ENCODE measurements at places on chromosomes 12 and 14.

GRCh38 chr14:92287987-92288386 is 35.0 kb upstream of the SLC24A4 start:
- no peak for DNase-seq

DNA sequence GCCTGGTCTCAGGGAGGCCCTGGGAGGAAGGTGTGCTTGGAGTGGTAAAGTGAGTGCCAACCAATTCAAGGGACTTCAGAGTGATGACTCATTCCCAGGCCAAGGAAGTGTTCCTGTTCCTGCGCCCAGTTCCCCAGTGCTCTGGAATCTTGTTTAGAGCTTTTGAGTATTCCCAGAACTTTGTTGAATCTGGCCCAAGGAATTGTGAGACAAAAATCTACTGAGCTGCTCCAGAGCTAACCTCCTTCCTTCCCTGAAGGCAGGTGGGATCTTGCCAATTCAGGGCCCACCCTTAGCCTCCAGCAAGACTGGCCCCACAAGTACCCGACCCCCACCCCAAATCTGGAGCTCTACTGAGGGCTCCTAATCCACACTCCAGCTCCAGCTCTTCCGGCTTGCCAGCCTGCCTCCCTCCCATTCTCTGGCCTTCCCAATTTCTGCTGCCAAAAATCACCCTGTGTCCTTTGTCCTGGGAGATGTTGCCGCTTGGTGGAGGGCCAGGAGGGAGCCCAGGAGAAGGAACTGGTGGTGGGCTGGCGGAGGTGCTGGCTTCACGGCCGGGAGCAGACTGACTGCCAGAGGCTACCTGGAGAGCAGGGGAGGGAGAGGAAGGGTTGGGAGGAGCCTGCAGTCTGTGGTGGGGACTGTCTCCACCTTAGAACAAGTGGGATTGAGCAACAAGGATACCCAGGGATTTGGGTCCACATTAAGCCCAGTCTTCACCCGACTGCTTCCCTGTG is 2.0 kb upstream of the ATN1 start:
- DNase-seq, result peak; percentile 77

- DNase-seq, result no peak
These were observed 82.1 kb upstream of the HSPB8 start for GRCh38 chr12:119096429-119097202.

DNA sequence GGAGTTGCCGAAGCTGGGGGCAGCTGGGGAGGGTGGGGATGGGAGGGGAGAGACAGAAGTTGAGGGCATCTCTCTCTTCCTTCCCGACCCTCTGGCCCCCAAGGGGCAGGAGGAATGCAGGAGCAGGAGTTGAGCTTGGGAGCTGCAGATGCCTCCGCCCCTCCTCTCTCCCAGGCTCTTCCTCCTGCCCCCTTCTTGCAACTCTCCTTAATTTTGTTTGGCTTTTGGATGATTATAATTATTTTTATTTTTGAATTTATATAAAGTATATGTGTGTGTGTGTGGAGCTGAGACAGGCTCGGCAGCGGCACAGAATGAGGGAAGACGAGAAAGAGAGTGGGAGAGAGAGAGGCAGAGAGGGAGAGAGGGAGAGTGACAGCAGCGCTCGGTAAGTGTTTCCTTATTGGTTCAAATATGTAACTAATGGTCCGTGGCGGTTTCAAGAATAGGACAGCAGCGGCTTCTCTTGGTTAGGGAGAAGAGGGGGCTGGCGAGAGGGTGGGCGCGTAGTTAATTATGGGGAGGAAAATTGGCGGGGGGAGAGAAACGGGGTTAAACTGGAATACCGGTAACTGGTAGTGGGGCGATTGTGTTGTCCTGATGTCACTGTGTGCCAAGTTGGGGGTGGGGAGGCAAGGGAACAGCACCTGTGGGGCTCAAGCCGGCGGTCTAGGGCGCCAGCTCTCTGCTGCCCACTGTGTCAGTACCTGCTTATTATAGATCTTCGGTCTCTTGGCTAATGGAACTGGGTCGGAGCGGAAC is 8.4 kb downstream of the HOXC8 start:
- no peak for DNase-seq

- DNase-seq, result peak; percentile 59
These were observed at the start of gene ZC2HC1C for GRCh38 chr14:75069121-75069810. TSS of gene ZC2HC1C (plus strand) at chr14:75069641. CDS start at chr14:75070574, 933 bp downstream.

DNA sequence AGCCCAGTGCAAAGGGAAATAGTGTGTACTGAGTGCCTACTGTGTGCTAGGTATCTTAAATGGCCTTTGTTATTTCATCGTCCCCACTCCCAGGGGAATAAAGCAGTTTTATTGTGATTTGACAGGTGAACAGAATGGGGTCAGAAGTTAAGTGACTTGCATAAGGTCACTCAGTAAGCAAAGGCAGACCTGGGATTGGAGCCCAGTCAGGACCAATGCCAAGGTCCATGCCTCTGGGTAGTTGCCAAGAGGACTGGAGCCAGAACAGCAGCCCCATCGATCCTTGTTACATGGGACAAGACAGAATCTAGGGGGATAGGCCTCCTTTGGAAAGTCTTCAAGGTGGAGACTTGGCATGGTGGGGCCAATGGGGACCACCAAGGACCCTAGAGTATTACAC is 227.4 kb upstream of the PWP1 start:
- DNase-seq, result no peak

DNA sequence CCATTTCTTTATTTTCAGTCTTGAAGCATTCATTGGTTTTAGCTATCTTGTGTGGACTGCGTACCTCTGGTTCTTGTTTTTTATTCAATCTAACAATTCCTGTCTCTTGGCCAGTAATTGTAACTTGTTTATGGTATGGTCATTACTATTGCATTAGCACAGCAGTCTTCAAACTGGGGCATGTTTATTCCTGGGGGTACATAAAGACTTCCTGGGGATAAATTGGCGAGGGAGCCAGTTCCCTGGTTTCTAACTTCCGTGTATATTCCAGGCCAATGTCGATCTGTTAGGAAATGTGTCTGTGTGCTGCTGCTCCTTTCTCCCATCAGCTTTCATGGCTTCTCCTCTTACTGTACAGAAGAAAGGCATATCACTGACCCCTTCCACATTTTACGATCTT is 13.7 kb upstream of the EVL start:
- DNase-seq, result no peak
